ENCODE measurements at places on chromosomes 1 and 21. TPM values are rescaled to one million over a fixed set of nuclear protein-coding genes. Genes with fewer than 3 reads are reported as not detected.

The OR2AK2 gene
- total RNA-seq, result not detected

GRCh38 chr21:41824466-41825207 is 54.5 kb downstream of the PRDM15 start:
- DNase-seq, result no peak

DNA sequence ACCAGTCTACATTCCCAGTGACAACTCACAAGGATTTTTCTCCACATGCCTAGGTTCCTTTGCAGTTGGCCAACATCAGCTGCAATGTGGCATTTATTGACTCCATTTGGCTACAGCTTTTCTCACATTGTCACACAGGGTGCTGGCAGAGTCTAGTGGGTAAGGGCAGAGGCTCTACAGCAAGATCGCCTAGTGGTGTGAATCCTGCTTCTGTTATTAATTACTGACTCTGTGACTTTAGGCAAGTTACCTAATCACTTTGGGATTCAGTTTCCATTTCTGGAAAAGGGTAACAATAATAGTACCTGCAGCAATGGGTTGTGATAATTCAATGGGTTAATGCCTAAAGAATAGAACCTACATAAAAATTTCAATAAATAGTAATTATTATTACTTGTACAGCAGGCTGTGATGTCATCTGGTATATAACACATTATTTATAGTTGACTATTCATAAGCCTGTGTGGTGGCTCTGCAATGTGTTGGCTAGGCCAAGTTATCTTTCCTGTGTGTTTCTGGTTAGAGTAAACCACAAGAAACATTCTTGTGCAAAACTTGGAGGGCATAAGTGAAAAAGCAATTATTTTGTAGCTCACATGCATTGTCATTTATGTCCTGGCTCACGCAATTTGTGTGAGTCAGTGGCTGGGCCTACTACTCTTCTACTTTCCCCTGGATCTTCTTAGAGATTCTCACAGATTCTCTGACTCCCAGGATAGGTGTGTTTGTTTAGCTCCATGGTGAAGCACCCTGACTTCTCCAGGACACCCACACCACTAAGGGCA is 59.5 kb downstream of the PTGS2 start:
- no peak for DNase-seq

The HSPA6 gene
- total RNA-seq, result 0.64 TPM

GRCh38 chr1:168947041-168947440 is 159.4 kb upstream of the ATP1B1 start:
- DNase-seq, result no peak

The KLHL17 gene
- 10.9 TPM for total RNA-seq

DNA sequence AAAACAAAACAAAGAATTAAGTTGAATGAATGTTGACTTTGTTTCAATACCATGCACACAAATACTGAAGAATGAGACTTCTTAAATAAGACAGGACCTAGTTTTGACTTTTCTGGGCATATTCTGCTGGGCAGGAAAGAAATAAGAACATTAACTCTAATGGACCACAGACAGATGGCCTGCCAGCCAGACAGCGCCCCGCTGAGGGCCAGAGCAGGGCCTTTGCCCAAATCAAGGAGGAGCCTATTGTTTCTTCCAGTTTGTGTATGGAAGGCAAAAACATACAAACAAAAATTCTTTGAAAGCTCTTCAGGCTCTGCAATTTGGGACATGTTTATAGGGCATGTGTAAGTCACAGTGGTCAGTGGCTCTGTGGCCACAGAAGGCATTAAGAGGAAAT is 44.4 kb upstream of the KIF26B start:
- no peak for DNase-seq

DNA sequence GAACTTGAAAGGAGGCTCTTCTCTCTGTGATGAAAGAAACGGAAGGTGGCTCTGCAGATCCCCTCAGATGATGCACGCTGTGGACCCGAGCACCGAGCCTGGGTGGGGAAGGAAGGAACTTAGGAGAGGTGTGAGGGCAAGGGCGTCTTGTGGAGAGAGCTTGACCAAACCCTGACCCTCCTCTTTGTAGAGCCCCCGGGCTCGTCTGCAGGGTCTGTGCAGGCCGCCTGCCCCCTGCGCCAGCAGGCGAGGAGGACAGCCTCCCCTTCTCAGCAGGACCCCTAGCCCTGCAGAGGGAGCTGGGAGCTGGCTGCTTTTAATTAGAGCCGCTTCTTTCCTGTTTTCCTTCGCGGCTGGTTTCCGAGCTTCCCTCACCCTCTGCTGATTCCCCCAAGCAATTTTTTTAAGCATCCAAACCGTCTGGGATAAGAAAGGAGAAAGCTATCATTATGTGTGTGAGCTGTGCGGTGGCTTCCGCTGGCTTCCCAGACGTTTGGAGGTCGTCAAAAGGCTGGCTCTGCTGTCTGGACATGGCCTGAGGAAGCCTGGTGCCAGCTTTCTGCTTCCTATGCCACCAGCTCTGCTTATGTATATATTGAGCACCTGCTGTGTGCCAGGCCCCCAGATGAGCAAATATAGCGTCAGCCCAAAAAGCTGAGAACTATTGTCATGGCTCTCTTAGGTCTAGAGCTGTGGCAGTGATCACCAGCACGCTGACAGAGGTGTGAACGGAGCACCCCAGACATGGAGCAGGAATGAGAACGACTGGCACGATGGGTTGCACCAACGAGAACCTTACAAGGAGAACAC is 160.2 kb upstream of the IRF2BP2 start:
- no peak for DNase-seq

The KCNJ9 gene
- total RNA-seq, result not detected

The PGM1 gene
- 49.5 TPM for total RNA-seq

The PM20D1 gene
- not detected for total RNA-seq

The KRTAP19-3 gene
- not detected for total RNA-seq

DNA sequence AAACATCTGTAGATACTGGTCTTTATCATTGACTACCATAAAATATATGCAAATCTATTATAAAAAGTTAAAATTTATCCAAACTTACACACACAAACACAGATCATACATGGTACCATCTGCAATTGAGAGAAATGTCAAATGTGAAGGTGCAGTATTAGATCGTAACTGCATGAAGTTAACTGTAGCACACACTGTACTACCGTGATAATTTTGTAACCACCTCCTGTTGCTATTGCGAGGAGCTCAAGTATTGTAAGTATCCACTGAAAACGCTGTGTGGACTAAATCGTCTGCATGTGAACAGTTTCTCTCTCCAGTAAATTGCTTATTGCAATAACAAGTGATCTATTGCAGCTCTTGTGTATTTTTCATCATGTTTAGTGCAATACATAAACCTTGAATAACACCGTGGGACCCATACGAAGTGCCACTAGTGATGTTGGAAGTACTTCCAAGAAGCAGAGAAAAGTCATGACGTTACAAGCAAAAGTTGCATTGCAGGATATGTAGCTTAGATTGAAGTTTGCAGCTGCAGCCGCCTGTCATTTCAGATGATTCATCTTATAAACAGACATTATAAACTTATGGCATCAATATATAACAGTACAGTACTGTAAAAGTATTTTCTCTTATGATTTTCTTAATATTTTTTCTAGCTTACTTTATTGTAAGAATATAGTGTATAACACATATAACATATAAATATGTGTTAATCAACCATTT is 172.9 kb downstream of the SDCCAG8 start:
- no peak for DNase-seq

The RRP1 gene
- 29.4 TPM for total RNA-seq

The LAMC1 gene
- 141 TPM for total RNA-seq

The PCSK9 gene
- total RNA-seq, result 0.45 TPM

- DNase-seq, result no peak
Measured at GRCh38 chr1:57683037-57683942, 259.4 kb upstream of the DAB1 start.

DNA sequence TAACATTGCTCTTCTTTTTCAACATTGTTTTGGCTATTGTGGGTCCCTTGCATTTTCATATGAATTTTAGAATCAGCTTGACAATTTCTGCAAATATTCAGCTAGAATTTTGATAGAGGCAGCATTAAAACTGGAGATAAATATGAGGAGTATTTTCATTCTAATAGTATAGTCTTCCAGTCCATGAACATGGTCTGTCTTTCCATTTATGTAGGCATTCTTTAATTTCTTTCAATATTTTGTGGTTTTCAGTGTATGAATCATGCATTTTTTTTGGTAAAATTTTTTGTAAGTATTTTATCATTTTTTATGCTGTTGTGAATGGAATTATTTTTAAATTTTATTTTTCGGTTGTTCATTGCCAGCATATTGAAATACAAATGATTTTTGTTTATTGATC is 97.2 kb downstream of the DNAH14 start:
- no peak for DNase-seq

DNA sequence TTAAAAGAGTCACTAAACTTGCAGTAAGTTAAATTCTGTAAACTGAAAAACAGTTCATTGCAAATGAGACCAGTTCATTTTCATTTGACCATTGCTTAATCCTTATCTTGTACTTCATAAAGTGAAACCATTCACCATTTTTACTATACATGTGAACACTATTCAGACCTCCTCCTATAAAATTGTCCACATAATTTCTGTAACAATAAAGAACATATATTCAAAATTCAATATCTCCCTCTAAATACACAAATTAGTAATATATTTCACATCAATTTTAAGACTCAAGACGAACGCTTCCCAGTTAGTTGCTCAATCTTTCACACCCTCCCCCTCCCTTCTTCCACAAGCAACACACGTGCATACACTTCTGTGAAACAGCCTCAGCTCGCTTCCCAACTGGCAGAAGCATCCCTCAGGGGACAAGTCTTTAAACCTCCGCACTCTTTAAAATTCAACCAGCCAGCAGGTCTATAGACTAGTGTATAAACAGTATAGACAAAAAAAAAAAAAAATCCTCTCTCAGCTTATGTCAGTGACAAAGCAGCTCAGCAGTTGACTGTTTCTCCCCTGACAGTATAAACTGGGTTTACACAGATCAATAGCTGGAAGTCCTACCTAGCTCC is 99.6 kb downstream of the DENND1B start:
- DNase-seq, result no peak

GRCh38 chr21:39430954-39431353 is 14.6 kb downstream of the LCA5L start:
- DNase-seq, result no peak

- DNase-seq, result no peak
Measured at GRCh38 chr1:2125350-2126211, 69.0 kb downstream of the FAAP20 start.

DNA sequence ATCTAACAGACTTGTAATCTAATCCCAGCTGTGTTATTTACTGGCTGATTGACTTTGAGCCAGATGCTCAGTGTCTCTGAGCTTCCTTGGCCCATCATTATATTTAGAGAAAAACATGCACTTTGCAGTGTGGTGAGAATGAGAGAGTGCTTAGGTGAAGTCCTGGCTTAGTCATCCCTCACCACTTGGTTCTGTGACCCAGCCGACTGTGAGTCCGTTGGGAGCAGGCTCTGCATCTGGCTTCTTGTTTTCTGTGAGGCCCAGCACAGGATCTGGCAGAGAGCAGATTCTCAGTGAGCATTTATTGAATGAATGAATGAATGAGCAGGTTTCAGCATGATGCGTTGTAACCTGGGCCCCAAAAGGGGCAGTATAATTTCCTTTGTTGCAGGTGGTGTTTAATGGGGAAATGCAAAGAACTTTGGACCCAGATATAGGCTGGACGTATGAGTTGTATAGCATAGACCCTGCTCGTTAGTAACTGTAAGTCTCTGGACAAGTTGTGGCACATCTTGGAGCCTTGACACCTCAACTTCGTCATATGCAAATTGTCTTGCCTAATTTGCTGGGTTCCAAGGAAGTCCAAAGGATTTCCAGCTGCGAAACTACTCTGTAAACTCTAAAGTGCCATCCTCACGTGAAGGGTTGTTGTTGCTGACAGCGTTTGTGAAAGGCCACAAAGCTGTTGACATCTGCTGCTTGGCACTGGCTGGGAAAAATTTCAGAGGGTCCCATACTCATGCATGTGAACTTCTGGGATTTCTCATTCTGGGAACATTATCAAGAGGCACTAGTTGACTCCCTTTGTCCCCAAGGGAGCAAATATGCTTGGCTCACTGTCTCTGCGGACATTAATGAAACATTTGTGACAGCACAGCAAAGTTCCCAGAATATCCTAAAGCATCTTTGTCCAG is 138.8 kb upstream of the USP24 start:
- DNase-seq, result no peak

GRCh38 chr1:156705321-156705917 is at the start of gene CRABP2:
CRABP2 (minus strand) TSS chr1:156705583; CDS start chr1:156705446, 137 bp downstream.
- DNase-seq, result no peak

The C1QB gene
- 151 TPM for total RNA-seq

The EVA1C gene
- total RNA-seq, result 48.6 TPM

The TMIGD3 gene
- total RNA-seq, result 11.4 TPM

The CTBS gene
- 45.5 TPM for total RNA-seq

GRCh38 chr1:204294357-204294756 is 65.4 kb downstream of the PLEKHA6 start:
- DNase-seq, result no peak

- DNase-seq, result no peak
Measured at GRCh38 chr1:180778782-180779398, 133.8 kb upstream of the KIAA1614 start.

DNA sequence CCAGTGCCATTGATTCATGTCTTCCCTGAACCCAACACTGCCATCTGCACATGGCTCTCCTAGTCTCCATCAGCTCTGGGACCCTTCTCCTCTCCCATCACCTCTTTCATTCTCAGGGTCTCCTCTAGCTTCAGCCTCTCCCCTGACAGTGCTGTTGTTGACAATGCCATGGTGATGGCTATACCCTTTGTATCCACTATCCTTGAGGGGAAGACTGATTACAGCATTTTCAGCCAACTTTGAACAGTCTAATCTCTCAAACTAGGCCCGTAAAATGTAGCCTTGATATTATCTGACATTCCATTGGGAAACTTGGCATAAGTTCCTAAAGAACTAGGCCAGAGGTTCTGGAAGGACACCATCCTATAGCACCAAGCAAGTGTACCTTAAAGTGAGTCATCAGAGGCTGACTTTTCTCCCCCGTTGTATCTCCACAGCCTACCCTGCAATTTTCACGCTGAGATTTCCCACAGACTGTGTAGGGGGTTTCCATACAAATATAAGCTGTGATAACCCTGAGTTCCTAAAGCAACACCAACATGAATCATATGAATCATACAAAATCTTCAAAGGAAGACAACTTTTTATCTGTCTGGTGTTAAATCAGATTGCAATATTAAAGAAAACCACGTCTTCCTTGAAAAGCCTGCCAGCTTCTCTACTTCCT is 5.8 kb downstream of the HAO2 start:
- DNase-seq, result no peak

The NR1I3 gene
- total RNA-seq, result not detected

DNA sequence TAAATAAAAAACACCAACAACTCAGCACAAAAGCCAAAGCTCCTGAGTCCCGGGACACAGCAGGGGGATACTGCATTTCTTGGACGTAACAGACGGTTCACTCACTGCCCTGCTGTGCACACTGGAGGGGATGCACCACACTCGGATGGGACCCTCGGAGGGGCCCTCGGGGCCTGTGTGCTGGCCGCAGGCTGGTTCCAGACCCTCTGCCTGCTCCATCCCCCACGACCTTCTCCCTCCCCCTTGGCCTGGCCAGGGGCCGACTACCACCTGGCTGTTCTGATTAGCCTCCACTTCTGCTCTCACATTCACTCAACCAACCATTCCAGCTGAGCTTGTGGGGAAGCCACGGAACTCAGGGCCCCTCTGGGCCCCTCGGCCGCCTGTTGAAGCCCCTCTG is 64.9 kb downstream of the ACOT7 start:
- no peak for DNase-seq
